ENCODE measurements at places on chromosomes 11 and 22.

DNA sequence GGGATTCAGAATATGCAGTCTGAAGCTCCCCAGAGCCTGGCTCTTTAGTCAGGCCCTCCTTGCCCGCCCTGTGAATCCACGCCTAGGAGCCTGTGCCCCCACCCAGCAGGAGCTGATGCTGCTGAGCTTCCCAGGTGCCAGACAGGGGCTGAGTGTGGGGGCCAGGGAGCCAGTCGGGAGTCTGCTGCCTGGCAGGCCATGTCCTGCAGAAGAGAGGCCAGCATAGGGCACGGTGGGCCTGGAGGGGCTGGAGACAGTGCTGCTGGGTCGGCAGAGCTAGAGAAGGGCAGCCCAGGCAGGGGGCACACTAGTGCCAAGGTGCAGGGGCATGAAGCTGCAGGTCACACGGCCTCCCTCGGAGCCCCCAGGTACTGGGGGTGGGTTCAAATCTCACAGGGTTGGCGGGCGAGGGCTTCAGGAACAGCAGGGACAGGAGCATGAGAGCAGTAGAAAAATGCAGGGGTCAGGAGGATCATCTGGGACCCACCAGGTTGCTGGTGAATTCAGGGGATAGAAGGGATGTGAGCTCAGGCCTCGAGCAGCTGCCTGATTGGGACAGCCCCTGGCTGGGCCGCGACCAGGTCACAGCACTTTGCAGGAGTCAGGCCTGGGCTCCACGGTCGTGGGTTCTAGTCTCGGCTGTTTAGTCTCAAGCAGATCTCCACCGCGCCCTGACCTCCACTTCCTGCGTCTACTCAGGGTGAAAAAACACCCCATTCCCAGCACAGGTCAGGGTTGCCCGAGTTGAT is 4.1 kb upstream of the SEPTIN5 start:
- DNase-seq = no peak

- DNase-seq = no peak
These were observed 30.8 kb upstream of the SORL1 start for GRCh38 chr11:121421149-121421901.

- DNase-seq = no peak
These were observed 23.5 kb upstream of the PAK1 start for GRCh38 chr11:77497368-77497767.

GRCh38 chr22:48744283-48744641 is 1083.4 kb downstream of the BRD1 start:
- DNase-seq = no peak

DNA sequence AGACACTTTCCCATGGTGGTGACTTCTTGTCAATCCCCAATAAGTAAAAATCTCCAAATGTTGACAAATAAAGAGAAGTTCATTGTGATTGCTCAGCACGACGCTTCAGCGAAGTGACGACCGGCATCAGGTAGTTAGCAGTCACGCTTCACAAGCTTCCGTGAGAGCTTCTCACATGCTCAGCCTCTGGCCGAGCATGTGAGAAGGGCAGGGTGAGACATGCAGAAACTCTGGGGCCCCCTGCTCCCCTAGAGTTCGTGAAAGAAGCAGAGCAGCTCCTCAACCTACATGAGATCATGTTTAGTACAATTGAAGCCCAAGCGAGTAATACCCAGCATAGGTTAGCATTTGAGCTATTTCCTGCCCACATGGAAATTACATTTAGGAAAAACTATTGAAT is 4.4 kb upstream of the C11orf16 start:
- no peak for DNase-seq

DNA sequence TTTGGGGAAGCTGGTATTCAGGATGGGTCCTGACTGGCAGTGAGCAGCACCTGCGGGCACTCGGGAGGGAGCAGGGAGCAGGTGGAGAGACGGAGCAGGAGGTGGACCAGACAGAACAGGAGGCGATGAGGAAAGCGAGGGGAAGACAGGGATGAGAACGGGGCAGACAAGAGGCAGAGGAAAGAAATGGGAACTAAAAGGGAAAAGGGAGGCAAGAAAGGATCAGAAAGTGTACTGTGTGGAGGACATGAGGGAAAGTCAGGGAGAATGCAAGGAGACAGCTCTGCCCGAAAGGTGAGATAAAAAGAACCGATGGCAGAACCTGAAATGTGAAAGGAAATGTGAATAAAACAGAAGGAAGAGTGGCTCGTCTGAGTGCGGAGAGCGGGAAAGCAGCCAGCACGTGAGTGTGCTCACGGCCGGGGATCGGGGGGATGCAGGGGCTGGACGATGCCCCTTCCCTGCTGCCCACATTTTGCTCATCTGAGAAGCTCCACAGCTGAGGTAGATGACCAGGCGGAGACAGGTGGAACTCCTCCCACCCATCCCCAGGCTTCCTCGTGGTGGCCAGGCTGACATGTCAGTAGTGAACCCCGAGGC is 494.4 kb upstream of the B3GAT1 start:
- no peak for DNase-seq

DNA sequence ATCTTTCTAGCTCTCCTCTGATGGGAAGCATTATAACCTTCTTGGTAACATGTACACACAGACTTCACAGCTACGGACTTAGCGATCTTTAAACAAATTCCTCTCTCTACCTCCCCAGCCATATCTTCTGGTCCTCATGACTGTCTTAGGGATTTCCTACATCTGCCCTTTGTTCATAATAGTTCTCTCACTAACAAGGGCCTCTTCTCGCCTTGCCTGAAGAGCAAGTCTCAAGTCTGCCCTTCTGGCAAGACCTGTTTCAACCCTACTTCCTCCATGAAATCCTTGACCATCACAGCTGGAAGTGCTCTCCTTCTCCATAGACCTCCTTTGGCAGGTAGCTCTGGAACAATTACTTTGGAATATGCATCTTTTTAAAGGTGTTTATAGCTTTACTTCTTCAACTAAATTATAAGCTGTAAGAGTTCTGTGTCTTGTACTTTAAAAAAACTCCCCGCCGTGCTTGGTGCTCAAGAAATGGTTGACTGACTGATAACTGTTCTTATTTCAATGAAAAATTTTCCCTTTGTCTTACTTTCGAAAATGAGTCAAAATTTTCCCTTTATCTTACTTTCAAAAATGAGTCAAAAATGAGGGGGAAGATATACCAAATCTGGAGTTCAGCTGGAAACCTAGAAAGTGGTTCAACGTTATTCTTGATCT is 34.7 kb downstream of the SNX19 start:
- DNase-seq = no peak

DNA sequence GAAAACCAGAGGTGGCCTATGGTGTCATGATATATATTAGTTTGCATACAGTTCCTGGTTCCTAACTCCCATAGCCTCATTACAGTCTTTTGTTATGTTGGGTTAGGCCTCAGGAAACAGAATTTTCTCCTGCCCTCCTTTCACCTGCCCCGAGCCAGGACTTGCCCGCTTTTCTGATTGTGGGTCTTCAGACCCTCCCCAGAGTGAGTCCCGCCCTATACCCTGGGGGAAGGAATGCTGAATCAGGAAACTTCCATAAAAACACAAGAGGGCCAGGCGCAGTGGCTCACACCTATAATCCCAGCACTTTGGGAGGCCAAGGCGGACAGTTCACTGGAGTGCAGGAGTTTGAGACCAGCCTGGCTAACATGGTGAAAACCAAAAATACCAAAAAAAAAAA is 70.9 kb downstream of the SLC35F2 start:
- no peak for DNase-seq

GRCh38 chr11:11461473-11461872 is 108.4 kb upstream of the CSNK2A3 start:
- DNase-seq = no peak

DNA sequence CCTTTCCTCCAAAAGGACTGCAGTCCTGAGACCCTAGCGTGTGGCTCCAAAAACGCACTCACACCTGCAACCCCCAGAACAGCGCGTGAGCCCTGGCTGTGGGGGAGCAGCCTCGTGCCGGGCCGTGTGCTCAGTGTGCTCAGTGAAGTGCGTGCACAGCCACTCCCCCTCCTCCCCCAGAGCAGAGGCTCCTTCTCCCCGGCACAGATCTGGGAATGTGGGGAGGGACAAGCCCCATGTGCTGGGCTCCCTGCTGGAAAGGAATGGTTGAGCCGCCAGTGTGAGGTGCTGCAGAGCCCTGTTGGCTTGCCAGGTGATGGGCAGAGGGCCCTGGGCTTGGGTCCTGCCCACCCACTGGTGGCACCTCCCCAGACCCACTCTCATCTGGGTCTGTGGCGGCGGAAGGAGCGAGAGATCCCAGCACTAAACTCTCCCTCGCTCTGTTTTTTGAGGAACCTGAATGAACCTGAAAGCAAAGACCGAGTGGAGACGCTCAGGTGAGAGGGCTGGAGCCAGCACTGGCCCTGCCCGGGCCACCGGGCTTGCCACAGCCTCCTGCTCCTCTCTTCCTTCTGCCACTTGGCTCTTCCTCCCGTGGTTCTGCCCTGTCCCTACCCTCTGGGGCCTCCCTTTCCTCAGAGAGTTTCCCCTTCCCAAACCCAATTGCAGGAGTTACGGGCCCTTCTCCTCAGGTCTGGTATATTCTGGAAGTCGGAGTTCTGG is 9.0 kb downstream of the RCOR2 start:
- DNase-seq = no peak

DNA sequence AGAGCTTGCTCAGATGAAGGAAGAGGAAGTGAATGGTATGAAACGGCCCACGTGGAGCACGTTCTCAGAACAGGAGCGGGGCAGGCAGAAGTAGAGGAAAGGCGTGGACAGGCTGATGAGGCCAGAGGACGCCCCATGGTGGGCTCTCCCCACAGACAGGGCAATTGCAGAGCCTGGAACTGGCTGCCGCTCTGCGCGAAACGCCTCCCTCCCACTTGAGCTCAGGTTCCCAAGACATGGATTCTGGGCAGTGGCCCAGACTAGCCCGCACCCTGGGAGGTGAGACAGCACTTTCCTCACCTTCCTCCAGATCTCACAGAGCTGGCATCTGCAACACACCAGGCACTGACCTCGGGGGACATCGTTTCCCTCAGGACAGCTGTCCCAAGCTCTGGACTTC is 117.6 kb downstream of the PHF21B start:
- no peak for DNase-seq

DNA sequence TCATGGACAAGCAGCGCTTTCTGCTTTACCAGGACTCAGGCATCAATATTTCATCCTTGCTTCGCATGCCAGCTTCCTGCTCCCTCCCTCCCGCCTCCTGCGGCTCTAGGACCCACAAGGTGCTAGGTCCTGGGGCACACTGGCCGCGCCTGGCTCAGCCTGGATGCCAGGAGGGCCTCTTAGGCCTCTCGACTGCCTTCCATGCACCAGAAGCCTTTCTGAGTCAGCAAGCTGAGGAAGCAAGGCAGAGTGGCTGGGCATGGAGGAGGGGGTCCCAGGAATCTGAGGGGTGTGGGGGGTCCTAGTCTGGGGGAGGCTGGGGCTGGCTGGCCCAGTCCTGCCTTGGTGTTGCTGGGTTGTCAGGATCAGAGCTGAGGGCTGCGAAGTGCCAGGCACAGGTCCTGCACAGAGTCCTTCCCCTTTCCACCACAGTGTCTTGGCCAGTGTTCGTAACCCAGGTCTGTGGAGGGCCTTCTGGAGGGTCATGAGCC is 61.0 kb upstream of the THY1 start:
- no peak for DNase-seq

GRCh38 chr11:12818333-12819015 is 144.3 kb downstream of the TEAD1 start:
- no peak for DNase-seq

GRCh38 chr11:44593251-44593650 is 27.8 kb downstream of the CD82 start:
- DNase-seq = no peak
